ENCODE measurements at places on chromosomes 13 and 19.

GRCh38 chr19:55552620-55553019 lies 7.3 kb upstream of the SBK3 start:
- no peak for DNase-seq

DNA sequence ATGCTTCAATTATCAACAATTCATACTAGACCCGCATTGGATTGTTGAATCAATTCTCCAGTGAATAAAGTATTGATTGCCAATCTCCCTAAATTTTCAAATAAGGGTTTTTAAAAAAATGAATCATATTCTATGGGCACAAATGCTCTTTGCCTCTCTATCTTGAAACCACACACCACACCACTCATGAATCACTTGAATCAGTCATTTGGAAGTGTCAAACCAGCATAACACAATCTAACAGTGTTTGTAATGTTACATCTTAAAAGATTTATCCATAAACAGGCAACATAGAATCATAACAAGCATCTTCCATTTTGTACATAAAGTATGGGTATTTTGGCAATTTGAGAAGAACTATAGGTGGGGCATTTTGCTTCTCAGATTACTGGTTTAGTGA lies 219.5 kb upstream of the MIR17HG start:
- DNase-seq = no peak

GRCh38 chr13:72198042-72198441 lies 331.0 kb upstream of the DACH1 start:
- no peak for DNase-seq

DNA sequence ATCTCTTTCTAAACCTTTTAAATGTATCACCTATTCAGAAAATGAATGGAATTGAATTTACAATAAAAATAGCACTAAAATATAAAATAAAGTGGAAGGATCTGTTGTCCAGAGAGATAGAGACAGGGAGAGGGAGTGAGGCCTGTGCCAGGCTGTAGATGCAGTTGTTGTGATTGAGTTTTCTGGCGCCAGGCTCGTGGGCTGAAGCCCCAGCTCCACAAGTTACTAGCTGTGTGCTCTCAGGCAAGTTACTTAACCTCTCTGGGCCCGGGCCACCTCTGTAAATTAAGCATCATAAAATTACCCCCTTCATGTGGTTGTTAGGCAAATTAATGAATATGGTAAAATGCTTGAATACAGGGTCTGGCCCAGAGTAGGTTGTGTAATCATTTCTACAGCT lies 52.3 kb upstream of the USP29 start:
- DNase-seq = no peak

- DNase-seq = peak; percentile 39
Observed at GRCh38 chr19:45640849-45641273, 1.7 kb upstream of the EML2 start.

GRCh38 chr19:51607920-51608562 lies 22.2 kb downstream of the SIGLEC5 start:
- DNase-seq = peak; percentile 57

- no peak for DNase-seq
Observed at GRCh38 chr19:7740682-7741054, 6.7 kb downstream of the CD209 start.

DNA sequence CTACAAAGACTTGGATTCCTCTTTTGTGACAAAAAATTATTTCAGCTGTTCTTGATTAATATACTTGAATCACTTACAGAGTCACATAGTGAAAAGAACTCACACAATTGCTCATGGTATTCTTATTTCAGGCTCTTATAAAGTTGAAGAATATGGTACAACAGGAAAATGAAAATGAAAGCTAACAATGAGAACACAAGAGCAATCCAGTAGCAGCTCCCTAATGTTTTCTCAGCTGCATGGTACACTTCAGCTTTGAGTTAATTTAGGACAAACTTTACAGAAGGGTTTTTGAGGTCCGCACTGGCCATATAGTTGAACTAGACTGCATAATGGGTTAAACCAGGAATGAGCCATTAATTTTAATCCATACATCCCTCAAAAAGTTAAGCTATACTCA lies 1261.8 kb downstream of the SLITRK5 start:
- DNase-seq = no peak

DNA sequence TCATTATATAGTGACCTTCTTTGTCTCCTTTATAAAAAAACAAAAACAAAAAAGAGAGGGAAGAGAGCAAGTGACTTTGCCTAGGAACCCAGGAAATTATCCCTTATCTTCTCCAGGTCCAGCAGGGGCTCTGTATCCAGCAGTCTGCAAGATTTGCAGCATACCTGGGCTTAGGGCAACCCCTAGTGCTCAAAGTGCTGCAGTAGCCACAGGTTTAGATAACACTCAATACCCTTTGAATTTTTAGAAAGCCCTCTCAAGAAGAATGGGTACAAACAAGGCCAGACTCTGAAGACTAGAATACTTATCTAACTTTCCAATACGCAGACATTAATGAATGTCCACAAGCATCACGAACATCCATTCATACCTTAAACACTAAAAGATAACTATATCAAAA lies 43.2 kb downstream of the CCNA1 start:
- no peak for DNase-seq

DNA sequence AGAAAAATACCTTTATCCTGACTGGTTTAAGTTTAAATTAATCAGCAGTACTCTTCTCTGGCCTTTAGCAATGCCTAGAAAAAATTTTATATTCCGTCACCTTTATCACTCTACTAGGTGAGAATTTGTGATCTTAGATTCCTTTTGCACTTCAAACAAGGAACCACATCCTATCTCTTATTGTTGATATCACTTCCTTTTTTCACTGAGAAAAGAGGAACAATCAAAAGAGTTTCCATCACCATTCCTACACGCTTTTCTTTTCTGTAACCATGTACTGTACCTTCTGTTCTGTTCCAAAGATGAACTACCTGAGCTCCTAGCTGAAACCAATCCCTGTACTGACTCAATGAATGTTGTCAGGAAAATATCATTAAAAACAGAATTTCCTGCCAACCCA lies 1379.0 kb upstream of the MIR17HG start:
- DNase-seq = no peak

- DNase-seq = no peak
Observed at GRCh38 chr13:112240076-112240475, 136.1 kb upstream of the SPACA7 start.

DNA sequence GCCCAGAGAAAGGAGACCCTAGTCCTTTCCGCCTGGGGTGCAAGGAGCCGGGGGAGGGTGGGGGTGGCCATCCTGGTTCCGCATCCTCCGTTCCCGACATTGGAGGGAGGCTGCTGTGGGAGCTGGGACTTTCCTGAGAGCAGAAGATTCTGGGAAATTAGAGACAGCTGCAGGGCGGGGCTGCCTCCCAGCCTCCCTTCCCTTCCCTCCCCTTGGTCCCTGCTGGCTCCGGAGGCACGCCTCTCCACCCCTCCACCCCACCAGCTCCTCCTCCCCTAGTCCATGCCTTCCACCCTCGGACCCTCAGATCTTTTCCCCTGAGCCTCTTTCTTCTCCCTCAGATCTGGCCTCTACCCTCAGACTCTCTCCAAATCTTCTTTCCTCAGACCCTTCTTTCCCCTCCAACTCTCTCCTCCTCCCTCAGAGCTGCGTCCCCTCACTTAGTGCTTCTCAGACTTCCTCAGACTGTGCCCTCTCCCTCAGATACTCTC lies 3.1 kb upstream of the BCL3 start:
- no peak for DNase-seq

DNA sequence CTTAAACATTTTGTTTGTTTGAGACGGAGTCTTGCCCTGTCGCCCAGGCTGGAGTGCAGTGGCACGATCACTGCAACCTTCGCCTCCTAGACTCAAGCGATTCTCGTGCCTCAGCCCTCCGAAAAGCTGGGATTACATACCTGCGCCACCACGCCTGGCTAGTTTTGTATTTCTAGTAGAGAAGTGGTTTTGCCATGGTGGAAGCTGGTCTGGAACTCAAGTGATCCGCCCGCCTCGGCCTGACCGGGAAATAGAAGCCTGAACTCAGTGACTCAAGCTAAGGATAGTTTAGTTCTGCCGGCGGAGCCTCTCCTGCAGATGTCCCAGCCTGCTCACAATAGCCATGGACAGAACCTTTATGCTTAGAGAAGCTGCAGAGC lies 53.0 kb upstream of the ZNF254 start:
- no peak for DNase-seq

DNA sequence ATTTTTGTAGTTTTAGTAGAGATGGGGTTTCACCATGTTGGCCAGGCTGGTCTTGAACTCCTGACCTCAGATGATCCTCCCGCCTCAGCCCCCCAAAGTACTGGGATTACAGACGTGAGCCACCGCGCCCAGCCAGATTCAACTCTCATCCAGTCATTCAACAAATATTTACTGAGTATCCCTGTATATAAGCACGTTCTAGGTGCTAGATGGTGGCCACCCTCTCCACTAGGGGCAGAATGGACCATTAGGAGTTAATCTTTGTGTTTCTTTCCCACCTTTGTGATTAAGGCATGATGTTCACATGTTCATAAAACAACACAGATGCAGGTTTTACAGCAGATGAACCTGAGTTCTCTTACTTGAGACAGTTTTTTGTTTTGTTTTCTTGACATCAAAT lies 7.3 kb downstream of the SHKBP1 start:
- DNase-seq = no peak

GRCh38 chr19:30521937-30522336 lies 149.8 kb downstream of the ZNF536 start:
- no peak for DNase-seq

DNA sequence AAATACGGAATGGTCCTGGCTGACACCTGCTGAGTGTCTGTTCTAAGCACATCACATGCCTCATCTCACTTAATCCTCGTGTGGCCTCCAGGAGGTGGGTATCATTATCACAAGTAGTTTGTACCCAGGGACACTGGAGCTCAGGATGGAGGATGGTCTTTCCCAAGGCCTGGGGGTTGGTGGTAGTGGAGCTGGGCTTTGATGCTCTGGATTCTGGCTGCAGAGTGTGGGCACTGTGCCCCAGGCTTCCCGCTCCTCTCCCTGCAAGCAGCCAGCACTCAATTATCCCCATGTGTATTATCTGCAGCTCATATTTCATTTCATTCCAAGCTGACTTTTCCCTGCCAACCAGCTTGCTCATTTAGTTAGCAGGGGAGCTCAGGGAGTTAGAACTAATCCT lies 52.1 kb downstream of the SIAH3 start:
- no peak for DNase-seq

DNA sequence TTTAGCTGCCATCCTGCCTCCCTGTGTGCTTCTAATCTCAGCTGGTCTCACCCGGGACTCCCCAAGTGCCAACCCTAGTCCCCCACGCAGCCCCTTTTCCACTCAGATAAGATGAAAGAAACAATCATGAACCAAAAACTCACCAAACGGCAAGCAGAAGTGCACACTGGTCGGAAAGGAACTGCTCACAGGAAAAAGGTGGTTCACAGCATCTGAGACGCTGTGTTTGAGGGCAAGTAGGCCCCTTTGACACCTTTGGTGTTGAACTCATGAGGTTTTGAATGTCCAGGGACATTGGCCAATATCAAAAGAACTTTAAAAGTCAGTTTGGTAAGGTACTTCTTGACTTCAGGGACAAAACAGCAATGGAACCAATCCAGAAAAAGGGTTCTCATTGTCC lies 20.4 kb upstream of the ACOD1 start:
- DNase-seq = no peak

DNA sequence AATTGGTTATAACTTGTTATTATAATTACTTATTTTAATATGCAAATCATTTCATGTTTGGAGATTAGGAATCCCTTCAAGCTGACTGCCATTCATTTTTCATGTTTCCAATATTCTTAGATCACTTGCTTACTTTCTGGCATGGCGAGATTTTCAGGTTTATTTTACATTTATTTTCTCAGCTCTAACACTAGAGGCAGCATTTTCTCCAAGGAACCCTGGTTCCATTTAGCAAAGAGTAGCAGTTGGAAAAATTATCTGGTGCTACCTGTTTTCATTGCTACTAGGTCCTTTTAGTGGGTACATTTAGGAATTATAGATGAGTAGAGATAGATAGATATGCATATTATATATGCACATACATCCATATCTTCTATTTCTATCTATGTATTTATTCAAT lies 90.9 kb upstream of the TRPC4 start:
- no peak for DNase-seq

GRCh38 chr19:35220315-35220921 lies 8.1 kb downstream of the FAM187B start:
- DNase-seq = no peak

DNA sequence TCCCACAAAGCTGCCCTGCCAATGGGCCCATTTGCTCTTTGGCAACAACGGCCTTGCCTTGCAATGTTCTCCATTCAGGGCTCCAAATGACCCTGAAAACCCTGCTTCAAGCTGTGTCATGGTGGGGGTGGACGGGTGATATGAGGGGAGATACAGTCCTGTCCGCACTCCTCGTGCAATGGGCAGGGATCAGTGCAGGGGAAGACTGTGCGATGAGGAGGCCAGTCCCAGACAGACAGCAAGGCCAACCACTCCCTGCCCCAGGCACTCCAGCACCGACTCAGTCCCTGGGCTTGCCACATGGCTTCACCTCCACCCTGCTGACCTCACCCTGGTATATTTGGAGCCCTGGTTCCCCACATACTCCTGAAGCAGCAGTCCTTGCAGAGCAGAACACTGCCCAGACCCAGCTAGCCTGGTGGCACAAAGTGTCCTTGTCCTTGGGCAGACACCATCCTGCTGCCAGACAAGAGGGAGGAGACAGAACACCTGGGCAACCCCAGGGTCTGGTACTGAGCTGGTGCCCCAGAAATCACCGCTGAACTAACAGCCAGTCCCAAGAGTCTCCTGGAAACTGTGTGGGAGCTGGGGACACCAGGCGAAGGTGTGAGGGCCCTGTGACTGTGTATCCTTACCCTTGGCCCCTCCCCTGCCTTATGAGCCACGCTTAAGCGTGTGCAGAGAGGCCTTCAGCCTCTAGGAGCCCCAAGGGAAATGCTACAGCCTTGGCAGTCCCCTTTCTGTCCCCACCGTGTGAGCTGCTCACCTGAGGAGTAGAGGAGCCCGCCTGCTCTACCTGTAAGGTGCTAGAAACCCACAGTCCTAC lies 9.1 kb upstream of the SLC35E1 start:
- no peak for DNase-seq

DNA sequence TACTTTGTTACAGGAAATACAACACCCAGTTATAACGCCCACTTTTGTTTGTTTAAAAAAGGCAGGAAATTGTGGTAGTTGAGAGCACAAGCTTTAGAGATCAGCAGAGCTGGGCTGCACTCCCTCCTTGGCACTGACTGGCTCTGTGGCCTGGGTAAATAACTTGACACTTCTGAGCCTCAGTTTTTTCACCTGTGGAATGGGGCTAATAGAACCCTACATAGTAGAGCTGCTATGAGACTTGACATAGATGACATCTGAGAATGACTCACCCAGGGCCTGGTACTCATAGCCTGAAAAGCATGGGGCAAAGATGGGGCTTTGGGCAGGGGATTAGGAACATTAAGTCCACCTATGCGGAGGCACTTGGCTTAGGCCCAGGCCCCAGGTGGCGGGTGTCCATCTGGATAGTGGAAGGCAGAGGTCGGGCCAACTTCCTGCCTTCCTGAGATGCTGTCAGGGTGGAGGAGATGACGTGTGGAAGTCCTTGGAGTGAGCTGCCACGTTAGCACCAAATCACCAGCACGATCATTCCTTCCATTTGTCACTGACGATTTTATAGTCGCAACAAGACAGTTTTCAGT lies 159.1 kb downstream of the KATNAL1 start:
- no peak for DNase-seq

Data from stimulated activated CD4-positive, alpha-beta T cell treated with anti-CD3 and anti-CD28 coated beads, Interleukin-12 subunit alpha, Interleukin-12 subunit beta, amount 100 ng/mL, for 4 hours (primary cell).